Activated CD4-positive, alpha-beta T cell treated with anti-CD3 and anti-CD28 coated beads, Interleukin-10, Interleukin-2, amounts not matched to agents 100 ng/mL and 50 ng/mL, durations not matched to agents 16 hours and 8 hours (primary cell): ENCODE measurements at places on chromosomes 6 and 20.

- no peak for DNase-seq
These were observed 32.0 kb downstream of the KIAA0319 start for GRCh38 chr6:24614043-24614420.

- no peak for DNase-seq
These were observed 45.9 kb upstream of the SCGN start for GRCh38 chr6:25606151-25606550.

DNA sequence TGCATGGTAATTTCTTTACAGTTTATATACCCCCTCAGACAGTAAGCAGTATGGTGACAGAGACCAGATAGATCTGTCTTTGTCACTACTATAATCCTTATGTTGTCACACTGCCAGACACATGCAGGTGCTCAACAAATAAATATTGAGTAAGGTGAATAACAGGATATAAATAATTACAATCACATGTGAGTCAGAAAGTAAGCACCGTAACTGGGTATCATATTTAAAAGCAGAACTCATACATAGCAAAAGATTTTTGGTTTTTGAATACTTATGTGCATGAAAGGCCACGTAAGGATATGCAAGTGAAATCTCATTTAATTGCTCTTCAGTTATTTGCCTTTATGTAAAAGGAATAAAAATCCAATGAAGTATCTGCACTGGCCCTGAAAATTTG, 17.4 kb downstream of the CNBD2 start:
- no peak for DNase-seq

DNA sequence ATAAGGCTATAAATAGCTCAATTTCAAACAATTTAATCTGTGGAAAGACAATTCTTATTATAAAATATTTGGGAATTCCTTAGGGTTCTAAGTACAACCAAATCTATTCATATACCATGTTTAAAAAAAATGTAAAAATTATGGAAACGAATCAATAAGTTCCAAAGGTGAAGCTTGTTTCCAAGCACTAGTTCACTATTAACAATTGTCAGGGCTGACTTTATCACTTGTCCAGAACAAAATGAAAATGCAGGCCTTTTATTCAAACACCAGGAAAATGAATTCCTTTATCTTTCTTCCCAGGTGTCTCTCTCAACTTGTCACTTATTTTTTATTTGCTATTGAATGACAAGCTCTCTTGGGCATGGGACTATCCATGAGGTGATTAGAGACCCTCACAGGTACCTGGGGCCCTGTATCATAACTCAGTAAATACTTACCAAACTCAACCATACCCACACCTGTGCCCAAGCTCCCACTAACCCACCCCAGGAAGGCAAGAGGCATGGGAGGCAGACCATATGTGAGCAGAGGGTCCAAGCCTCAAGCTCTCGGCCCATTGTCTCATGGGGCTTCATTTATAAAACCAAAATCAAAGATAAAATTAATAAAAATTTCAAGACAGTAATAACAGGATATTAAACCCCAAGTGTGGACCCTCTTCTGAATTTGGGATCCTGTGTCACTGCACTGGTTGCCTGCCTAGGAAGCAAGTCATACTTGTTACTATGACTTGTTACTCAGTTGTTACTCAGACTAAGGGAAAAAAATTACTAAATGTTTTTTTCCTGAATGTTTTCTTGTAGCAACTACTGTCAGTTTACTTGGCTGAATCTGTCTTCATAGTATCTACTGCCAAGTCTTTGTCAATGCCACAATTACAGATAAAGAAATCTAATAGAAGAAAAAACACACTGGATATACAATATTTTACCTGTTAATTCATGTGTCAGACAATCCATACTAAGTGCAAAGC, 54.7 kb downstream of the PTPRK start:
- no peak for DNase-seq

DNA sequence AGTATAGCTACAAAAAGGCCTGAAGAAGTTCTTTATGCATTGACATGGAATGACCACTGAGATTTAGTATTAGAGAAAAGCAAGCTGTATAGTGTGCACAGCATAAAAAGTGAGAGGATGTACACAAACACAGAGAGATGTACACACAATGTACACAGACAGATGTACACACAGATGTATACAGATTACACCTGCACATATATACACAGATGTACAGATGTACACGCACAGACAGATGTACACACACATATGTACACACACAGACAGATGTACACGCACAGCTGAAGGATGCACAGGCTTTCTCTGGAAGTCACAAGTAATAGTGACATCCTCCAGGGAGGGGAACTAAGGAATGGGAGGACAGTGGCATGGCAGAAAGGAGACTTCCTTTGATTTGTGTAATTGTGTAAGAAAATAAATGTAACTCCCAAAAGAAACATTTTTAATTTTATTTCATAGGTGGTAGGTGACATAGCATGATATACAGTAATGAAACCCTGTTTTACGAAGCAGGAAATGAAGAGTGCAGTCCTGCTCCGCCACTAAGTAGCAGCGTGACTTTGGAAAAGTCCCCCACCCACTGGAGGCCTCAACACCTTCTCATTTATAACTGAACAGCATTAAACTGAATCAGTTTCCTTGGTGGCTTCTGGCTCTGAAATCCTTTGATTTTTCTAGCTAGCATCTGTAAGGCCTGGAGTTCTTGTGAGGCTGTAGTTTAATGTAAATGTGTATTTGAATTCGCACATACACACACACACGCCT, 14.1 kb downstream of the NFATC2 start:
- peak; percentile 79 for DNase-seq

- DNase-seq = no peak
These were observed 650.0 kb downstream of the KIF16B start for GRCh38 chr20:15923030-15923776.

DNA sequence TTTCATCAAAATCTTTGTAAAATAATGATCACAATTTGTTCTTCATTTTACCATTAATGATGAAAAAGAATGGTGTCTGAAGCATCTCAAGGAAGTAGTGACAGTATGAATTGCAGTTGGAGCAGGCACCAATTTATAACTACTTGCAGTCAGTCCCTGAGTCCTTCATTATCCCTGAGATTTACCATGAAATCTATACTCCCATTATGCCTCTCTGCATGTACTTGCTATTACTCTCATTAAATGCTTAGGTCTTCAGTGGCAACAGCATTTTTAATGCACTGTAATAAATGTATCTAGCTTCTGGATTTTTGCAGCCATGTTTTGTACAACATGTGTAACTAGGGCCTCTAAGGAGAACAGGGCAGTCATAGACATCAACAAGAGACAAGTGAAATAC, 708.8 kb downstream of the EYS start:
- no peak for DNase-seq

GRCh38 chr6:34205466-34205865, 31.2 kb upstream of the HMGA1 start:
- no peak for DNase-seq
